Body of pancreas (tissue), 4 donors: ENCODE measurements at places on chromosomes 6 and 20.

- no peaks in the 10 kb centered on the region for H3K36me3 ChIP-seq
- H3K4me1 ChIP-seq, result no peaks in the 10 kb centered on the region
- DNase-seq, result no peak
- H3K27ac ChIP-seq, result no peak overlapping the region
- H3K27me3 ChIP-seq, result no peaks in the 10 kb centered on the region
- no peak overlapping the region for H3K4me3 ChIP-seq
Observed at GRCh38 chr20:13936781-13937576, 53.4 kb downstream of the SEL1L2 start.

GRCh38 chr6:157981395-157982101 is at the start of gene SYNJ2:
SYNJ2 (plus strand) TSS chr6:157981863; CDS start chr6:157981962, 99 bp downstream.
- H3K36me3 ChIP-seq, result no peaks in the 10 kb centered on the region
- peaks cover 52% of the 10 kb centered on the region for H3K4me1 ChIP-seq
- H3K27me3 ChIP-seq, result no peaks in the 10 kb centered on the region
- peak within 1 kb of the TSS; percentile 93 for H3K27ac ChIP-seq

- H3K36me3 ChIP-seq, result no peaks in the 10 kb centered on the region
- peak overlapping the region; percentile 97 for H3K27ac ChIP-seq
- H3K4me3 ChIP-seq, result peak overlapping the region; percentile 98
- peak; percentile 41 for DNase-seq
- H3K4me1 ChIP-seq, result peaks cover 51% of the 10 kb centered on the region
Observed at GRCh38 chr6:44128020-44128917, 915 bp downstream of the TMEM63B start.

DNA sequence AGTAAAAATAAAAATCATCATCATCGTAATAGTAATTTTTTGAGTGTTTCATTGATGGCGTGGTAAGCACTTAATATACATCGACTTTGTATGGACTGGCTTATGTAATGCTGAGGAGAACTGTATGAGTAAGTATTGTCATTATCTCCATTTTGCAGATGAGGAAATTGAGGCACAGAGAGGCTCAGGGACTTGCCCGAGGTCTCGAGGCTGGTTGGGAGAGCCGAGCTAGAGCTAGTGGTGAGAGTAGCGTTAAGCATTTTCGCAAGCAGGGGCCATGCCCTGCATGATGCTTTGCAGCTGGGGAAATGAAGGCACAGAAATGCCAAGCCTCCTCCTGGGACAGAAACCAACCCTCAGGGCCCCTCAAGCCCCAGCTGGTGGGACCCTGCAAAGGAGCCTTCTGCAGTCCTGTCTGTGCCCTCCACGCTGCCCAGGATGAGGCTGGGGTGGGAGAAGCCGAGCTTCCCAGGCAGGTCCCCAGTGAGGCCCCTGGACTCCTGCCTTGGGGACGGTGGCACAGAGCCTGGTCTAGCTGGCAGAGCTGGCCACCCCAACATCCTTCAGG is 31.1 kb upstream of the STX16 start:
- no peaks in the 10 kb centered on the region for H3K4me1 ChIP-seq
- no peak for DNase-seq
- no peaks in the 10 kb centered on the region for H3K27me3 ChIP-seq

- no peak overlapping the region for H3K4me3 ChIP-seq
- H3K27me3 ChIP-seq, result no peaks in the 10 kb centered on the region
- no peaks in the 10 kb centered on the region for H3K4me1 ChIP-seq
- no peak overlapping the region for H3K27ac ChIP-seq
Observed at GRCh38 chr6:133301835-133302234, 60.7 kb downstream of the EYA4 start.

DNA sequence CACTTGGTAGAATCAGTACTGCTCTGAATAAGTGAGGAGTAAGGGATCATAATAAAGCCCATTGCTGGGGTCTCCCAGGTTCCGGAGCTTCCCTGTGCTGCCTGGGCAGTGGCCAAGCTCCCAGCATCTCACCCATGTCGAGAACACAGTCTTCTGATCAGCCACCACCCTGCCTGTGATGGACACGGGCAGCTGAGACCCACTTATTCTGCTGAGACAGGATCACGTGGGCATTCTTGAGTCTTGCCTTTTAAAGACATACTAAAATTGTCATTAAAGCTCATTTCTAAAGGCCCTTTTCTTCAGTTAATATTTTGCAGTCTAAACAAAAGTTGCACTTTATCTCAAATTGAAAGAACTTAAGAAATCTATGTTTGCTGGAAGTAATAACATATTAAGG is 42.7 kb upstream of the SLC22A2 start:
- no peaks in the 10 kb centered on the region for H3K27me3 ChIP-seq
- no peak overlapping the region for H3K4me3 ChIP-seq
- no peak for DNase-seq
- H3K36me3 ChIP-seq, result no peaks in the 10 kb centered on the region

DNA sequence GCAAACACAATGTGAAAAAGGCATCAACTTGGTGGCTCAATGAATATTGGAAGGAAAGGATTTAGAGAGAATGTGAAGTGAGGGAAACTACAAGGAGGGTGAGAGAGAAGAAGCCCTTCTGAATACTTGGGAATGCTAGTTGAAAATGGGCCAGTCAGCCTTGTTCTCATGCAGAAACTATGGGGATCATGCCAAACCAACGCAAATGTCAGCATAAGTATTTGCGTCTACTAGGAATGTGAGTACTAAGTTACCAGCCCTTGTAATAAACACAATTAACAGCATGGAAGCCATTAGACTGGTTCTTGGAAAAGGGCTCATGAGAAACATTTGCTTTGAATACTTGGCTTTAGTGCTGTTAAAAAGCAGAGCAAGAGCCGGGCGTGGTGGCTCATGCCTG is 54.9 kb upstream of the AIG1 start:
- no peak for DNase-seq
- H3K27ac ChIP-seq, result no peak overlapping the region
- H3K36me3 ChIP-seq, result no peaks in the 10 kb centered on the region
- no peaks in the 10 kb centered on the region for H3K27me3 ChIP-seq
- no peaks in the 10 kb centered on the region for H3K4me1 ChIP-seq

- peaks cover 2% of the 10 kb centered on the region for H3K4me1 ChIP-seq
- DNase-seq, result no peak
- H3K4me3 ChIP-seq, result no peak overlapping the region
- no peaks in the 10 kb centered on the region for H3K36me3 ChIP-seq
- no peaks in the 10 kb centered on the region for H3K27me3 ChIP-seq
- H3K27ac ChIP-seq, result no peak overlapping the region
Observed at GRCh38 chr20:2745060-2745910, 52.7 kb downstream of the EBF4 start.

- H3K4me1 ChIP-seq, result no peaks in the 10 kb centered on the region
- no peak for DNase-seq
- H3K27me3 ChIP-seq, result no peaks in the 10 kb centered on the region
- no peak overlapping the region for H3K4me3 ChIP-seq
- no peaks in the 10 kb centered on the region for H3K36me3 ChIP-seq
- no peak overlapping the region for H3K27ac ChIP-seq
Observed at GRCh38 chr6:21005816-21006570, 471.7 kb downstream of the CDKAL1 start.

DNA sequence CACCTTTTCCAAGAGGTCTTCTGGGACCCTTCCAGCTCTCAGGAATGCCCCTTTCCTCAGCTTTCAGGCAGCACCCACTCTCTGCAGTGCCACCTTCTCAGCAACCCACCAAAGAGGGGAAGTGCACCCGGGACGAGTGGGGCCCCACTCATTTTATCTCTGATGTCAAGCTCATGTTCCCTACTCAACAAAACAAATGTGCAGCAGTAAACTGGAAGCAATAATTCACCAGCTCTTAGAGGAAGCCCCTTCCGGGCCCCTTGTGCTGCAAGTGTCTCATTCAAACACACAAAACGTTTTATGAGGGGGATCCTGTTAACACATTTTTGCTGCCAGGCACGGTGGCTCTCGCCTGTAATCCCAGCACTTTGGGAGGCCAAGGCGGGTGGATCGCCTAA is 13.6 kb downstream of the GFOD1 start:
- H3K4me3 ChIP-seq, result no peak overlapping the region
- no peak for DNase-seq
- no peaks in the 10 kb centered on the region for H3K36me3 ChIP-seq
- no peaks in the 10 kb centered on the region for H3K4me1 ChIP-seq
- H3K27ac ChIP-seq, result no peak overlapping the region

DNA sequence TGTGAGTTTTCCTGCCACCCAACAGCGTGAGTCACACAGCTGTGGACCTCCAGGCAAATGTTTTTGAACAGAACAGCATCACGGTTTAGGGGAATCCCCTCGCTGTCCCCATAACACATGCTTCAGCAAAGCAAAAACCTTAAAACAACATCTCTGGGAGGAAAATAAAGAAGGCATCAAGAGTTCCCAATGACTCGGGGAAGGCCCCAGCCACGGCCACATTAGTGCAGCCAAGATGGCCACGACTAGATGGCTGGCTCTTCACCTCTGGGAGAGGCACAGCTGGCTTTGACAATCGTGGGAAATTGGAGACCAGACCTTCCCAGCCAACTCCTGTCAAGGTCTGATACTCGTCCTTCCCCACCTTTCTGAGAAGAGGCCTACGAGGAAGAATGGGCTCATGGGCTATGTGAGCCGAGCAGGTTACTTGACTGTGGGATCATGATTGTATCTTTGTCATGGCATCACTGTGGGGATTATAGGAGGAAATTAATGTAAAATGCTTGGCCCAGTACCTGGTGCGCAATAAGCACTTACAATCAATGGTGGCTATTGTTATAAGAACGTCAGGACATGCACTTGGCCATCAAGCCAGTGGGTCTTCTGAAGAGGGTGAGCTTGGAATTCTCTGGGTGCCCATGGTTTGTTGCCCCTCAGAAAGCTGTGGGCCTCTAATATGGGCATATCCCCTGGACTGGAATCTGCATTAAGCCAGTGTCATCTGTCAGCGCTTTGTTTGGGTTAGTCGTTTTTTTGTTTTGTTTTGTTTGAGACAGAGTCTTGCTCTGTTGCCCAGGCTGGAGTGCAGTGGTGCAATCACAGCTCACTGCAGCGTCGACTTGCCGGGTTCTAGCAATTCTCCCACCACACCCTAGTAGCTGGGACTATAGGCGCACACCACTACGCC is 43.6 kb downstream of the FGD2 start:
- no peaks in the 10 kb centered on the region for H3K27me3 ChIP-seq
- no peak overlapping the region for H3K4me3 ChIP-seq
- peak overlapping the region; percentile 79 for H3K27ac ChIP-seq
- H3K4me1 ChIP-seq, result peaks cover 61% of the 10 kb centered on the region
- peak; percentile 88 for DNase-seq

DNA sequence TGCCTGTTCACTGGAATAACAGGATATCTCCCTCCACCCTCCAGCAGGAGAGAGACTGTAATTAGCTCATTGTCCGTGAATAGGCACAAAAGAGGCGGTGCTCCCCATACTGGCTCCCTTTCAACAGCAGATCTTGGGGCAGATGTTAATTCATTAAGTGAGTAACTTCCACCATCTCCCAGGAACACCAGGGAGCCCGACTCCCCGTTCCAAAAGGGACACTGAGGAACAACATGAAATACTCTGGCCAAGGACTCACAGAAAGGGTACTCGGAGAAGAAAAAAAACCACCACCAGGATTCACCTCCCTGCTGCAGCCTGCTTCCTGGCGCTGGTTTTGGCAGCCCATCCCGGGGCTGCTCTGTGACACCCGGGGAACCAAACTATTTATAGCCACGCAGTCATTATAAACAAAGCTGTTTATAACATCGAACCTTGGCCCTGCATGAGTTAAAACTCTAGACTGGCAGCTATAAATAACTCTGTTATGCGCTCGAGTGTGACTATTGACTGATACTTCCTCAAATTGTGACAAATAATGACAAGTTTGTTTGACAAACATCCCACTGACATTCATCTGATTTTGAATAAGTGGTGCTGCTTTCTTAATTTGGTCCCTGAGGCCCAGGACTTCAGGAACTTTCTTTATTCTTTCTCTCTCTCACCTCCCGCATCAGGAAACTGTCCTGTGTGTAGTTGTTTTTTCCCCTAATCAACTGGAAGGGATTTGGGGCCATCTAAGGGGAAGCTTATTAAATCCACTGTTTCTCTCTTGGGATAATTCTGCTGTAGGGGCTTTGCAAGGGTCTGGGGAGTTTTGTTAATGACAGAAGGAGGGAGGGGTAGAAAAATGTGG is 521.6 kb downstream of the CD83 start:
- H3K36me3 ChIP-seq, result no peaks in the 10 kb centered on the region
- peak overlapping the region; percentile 5 for H3K27ac ChIP-seq
- no peaks in the 10 kb centered on the region for H3K27me3 ChIP-seq
- no peak overlapping the region for H3K4me3 ChIP-seq
- no peak for DNase-seq
- peaks cover 9% of the 10 kb centered on the region for H3K4me1 ChIP-seq

DNA sequence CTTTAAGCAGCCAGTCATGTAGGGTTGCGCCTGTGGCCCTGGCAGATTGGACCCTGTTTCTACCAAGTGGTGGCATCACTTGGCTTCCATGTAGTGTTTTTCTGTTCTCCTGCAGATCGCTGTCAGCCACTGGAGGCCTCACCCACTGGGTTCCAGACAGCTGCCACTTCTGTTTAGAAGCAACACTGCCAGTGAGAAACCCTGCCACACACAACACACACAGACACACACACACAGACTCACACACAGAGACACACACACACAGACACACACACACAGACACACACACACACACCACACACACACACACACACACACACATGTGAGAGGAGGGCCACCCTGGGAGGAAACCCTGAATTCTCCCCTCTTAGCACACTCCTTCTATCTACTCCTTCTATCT is 51.8 kb downstream of the UTRN start:
- no peaks in the 10 kb centered on the region for H3K36me3 ChIP-seq
- no peak overlapping the region for H3K27ac ChIP-seq
- H3K4me3 ChIP-seq, result no peak overlapping the region
- peaks cover 77% of the 10 kb centered on the region for H3K4me1 ChIP-seq
- no peaks in the 10 kb centered on the region for H3K27me3 ChIP-seq

GRCh38 chr6:6885521-6886170 is 222.1 kb upstream of the RREB1 start:
- no peaks in the 10 kb centered on the region for H3K36me3 ChIP-seq
- H3K4me1 ChIP-seq, result peaks cover 4% of the 10 kb centered on the region
- DNase-seq, result peak; percentile 75
- H3K27me3 ChIP-seq, result no peaks in the 10 kb centered on the region
- H3K27ac ChIP-seq, result peak overlapping the region; percentile 64

DNA sequence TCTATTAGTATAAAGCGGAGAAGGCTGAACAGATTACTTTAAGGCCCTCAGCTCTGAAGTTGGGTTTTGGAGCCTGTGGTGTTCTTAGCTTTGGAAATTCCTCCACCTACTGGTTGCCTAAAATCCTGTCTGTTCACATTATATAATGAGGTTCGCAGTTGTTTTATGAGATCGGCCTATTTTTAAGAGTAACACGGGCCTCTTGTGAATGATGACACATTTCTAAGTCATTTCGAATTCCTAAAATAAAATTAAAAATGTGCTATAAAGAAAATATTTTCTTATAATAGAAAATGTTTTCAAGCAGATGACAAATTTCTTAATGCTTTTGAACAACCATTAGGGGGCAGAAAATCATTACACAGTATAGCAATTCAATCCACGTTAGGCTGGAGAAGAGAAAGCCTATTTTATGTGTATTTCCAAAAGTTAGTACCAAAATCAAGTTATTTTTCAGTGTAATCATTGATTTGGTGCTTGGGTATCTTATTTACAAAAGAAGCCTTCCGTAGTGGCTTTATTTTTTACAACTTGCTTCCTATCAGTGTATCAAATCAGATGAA is 15.8 kb upstream of the FAM8A1 start:
- H3K4me3 ChIP-seq, result no peak overlapping the region
- no peaks in the 10 kb centered on the region for H3K27me3 ChIP-seq
- no peaks in the 10 kb centered on the region for H3K36me3 ChIP-seq
- peak; percentile 40 for DNase-seq

GRCh38 chr20:33125983-33126382 is 42.0 kb upstream of the BPIFA2 start:
- H3K27ac ChIP-seq, result no peak overlapping the region
- H3K4me3 ChIP-seq, result no peak overlapping the region
- H3K36me3 ChIP-seq, result no peaks in the 10 kb centered on the region
- no peaks in the 10 kb centered on the region for H3K27me3 ChIP-seq
- H3K4me1 ChIP-seq, result peaks cover 51% of the 10 kb centered on the region
- DNase-seq, result no peak
